ENCODE measurements at places on chromosomes 1 and 21.

DNA sequence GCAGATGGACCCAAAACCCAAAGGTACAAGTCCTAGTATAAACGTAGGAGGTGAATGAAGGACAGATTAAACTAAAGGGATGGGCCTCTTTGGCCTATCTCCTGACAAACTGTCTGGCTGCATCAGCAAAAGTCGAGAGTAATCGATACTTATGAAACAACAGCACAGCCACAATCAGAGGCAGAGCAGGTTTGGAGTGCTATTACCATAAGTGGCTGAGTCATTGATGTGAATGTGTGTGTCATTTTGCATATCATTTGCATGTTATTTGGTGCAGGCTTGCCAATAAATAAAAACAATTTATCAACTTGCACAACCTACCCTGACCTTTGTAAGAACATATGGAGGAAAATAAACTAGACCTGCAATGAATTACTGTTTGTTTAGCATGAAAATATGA is 283.1 kb downstream of the NUF2 start:
- no peak for DNase-seq

- DNase-seq, result no peak
Observed at GRCh38 chr1:206505702-206506355, 1.5 kb upstream of the RASSF5 start.

DNA sequence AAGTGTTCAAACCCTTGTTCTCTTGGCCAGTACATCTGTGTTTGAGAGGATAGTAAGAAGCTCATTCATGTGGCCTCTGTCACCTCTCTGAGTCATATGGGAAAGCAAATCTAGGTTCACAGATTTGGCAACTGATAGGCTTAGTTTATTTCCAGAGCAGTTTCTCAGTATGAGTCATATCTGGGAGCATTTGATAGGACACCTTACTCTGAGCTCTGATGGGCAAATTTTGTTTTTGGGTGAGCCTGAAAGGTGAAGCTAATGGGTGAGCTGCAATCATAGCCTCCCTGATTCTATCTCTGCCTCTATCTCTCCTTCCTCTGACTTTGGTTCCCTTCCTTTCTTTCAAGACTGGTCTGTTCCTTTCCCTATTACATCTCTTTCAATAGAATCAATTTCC is 134.4 kb downstream of the S1PR1 start:
- DNase-seq, result no peak

- no peak for DNase-seq
Observed at GRCh38 chr1:151807766-151808165, 2.5 kb upstream of the LINGO4 start.

- no peak for DNase-seq
Observed at GRCh38 chr1:69846267-69846666, 278.5 kb downstream of the LRRC7 start.

- no peak for DNase-seq
Observed at GRCh38 chr1:235045921-235046601, 82.6 kb downstream of the TOMM20 start.

DNA sequence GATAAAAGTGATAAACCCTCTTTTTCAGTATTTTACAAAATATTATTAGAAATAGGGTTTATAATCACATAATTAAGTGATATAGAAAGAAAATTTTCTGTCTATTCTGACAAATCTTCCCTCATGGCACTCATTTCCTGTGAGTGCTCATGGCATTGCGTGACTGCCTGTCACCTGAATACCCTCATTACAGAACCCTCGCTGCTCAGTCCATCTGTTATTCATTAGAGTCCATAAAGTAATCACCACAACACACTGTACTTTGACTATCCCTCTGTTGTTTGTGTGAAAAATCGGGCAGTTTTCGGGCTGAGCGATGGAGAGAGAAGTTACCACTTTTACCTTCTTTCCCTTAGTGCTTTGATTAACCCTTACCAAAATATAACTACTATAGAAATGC is 100.4 kb upstream of the BRINP3 start:
- DNase-seq, result no peak

- no peak for DNase-seq
Observed at GRCh38 chr1:226209307-226210059, 14.0 kb upstream of the MIXL1 start.

DNA sequence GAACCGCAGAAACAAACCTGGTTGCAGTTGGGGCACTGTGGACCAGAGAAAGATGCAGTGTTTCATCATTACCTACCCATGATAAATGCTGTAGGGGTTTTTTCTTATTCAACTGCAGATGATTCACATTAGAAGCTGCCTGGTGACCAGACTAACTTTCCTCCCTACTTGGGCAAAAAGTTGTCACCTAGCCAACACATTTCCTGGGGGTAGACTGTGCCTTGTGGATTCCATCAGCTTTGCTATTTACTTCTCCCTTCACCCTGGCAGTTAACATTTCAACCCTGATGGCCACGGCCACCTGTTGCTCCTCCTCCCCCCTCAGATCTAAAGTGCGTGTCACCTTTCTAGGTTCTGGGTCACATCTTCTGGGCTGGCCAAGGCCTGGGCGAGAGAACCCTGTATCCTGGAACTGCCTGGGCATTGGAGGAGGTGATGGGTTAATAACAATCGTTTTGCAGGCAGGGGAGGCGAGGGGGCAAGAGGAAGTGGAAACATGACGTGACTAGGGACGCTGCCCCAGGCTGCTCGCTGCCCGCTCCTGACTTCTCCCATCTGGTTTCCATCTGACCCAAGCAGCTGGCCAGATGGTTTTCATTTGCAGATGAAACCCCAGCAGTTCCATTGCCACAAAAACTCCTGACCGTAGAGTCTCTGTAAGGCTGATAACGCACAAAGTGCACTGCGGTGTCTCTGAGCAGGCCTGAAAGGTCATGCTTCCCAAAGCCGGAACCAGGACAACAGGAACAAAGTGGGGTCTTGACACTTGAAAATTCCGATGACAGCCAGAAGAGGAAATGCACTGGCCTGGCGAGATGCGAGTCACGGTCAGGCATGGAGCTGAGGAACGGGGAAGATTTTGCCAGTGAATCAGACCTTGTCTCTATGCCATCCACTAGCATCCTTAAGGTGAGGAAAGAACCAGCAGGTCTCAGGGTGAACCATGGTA is 36.6 kb downstream of the CAPZB start:
- DNase-seq, result no peak

GRCh38 chr1:154342836-154343472 is 17.6 kb downstream of the ATP8B2 start:
- peak; percentile 54 for DNase-seq

GRCh38 chr21:46550116-46550941 is 54.6 kb downstream of the S100B start:
- DNase-seq, result no peak

DNA sequence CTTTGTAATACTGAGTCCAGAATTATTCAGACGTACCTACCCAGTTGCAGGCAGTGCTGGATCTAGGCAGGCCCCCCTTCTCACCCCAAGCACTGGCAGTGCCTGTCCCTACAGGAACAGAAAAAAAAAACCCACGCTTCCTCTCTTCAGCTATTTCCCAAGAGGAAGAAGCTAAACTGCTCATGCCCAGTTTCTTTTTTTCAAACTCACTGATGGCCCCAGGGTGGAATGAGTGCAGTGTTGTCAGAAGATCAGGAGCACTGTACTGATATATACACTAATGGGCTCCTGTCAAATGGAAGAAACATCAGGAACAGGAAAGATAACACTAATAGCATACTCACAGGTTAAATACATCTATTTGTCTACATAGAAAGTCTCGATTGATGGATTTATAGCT is 28.2 kb upstream of the DOCK7 start:
- DNase-seq, result no peak

DNA sequence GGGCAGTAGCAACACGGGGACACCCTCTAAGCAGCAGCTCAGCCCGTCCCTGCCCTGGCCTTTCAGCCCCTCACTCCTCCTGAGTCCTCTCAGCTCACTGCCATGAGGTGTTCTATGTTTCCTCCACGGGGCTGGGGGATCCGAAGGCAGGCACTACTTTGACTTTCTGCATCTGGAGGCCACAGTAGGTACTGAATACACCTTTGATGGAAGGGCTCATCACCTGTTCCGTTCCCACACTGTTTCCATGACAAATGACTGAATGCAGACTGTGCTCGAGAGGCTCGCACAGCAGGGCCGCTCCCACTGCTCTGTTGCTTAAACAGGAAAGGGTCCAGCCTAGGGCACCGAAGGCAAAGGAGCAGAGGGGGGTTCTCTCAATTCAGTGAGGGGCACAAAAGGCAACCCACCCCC is 77.6 kb upstream of the DNAH14 start:
- no peak for DNase-seq

DNA sequence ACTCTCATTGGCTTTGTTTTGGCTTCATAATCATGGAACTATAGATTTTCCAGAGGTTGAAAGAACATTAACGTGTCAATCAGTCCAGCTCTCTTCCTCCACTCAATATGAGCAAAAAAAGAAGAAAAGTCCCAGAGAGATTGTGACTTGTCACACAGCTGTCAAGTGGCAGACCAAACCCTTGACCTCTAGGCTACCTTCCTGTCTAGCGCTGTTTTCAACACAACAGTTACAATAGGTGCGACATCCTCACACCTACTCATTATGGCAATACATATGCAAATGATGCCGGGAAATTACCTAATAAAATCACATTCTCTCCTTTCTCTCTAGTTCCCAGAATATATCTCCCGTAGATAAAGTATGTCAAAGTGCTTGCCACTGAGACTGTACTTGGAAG is 1.1 kb downstream of the WARS2 start:
- DNase-seq, result peak; percentile 24

DNA sequence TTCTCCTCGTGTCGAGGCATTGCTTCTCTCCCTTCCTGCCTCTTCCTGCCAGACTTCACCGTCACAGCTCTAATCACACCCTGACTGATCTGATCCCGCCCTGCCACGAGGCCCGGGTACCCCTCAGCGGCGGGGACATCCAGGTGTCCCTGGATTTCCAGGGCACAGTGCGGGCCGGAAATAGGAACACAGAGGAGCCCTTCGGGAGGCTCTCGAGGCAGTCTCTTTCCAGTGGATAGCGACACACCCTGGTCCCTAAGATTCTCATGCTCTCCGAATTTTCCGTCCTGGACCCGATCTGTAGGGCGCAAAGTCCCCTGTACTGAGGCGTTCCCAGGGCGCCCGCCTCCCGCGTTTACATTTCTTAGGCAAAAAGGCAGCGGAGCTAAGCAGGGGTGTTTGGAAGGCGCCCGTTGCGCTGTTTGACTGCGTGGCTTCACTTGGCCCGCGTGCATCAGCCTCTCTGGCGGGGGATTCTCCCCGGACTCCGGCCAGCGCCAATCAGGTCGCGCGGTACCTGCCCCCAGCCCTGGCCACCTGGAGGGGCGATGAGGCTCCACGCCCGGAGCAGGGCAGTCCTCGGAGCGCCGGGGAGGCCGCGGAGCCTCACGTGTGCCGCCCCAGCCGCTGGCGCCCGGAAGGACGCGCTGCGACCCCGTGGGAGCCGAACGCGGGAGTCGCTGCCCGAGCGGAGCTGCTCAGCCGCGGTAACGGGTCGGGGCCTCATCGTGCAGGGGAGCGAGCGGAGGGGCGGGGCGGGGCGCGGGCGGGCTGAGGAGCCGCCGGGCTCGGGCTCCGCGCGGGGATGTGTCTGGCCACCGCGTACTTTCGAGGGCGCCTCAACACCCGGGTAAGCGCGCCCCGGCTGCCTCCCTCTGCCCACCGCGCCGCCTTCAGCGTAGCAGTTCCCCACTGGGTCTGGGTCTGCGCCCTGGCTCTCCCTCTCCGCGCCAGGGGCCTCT is at the start of gene FAM163A:
Gene FAM163A (plus strand): TSS at position 575 of the 962 bp plus-strand sequence. CDS start 69,807 bp downstream, outside the sequence.
- DNase-seq, result no peak

GRCh38 chr1:167777269-167777650 is 55.5 kb downstream of the MPZL1 start:
- DNase-seq, result no peak

DNA sequence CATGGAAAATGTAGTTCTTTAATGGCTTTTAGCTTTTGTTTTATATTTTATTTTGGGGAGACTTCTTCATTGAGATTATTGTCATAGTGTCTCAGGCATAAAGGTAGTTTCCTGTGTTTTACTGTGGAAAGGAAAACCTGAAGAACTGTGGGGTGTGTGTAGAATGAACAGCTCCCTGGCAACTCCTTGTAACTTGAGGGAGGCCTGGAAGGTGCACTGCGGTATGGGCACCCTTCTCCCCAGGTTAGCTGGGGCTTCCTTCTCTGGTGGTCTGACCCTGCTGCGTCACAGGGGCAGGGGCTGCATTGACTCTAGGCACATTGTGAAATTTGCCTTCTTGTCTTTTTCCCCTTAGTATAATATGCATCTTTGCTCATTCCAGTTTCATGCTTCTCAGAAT is 1.7 kb downstream of the ATP1B1 start:
- no peak for DNase-seq

DNA sequence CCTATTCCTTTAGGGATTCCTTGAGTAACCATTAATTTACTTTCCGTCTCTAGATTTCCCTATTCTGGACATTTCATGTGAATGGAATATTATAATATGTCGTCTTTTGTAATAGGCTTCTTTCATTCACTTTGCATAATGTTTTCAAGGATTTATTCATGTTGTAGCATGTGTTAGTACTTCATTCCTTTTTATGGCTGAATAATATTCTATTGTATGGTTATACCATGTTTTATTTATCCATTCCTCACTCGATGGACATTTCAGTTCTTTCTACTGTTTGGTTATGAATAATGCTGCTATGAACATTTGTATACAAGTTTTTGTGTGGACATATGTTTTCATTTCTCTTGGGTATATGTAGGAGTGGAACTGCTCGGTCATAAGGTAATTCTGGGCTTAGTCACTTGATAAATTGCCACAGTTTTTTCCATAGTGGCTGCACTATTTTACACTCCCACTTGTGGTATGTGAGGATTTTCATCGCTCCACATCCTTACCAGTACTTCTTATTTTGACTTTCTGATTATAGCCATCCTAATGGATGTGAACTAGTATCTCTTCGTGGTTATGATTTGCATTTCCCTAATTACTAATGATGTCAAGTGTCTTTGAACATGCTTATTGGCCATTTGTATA is 17.7 kb downstream of the PPP2R5A start:
- no peak for DNase-seq

- no peak for DNase-seq
Observed at GRCh38 chr1:244710474-244711062, 57.6 kb downstream of the DESI2 start.

DNA sequence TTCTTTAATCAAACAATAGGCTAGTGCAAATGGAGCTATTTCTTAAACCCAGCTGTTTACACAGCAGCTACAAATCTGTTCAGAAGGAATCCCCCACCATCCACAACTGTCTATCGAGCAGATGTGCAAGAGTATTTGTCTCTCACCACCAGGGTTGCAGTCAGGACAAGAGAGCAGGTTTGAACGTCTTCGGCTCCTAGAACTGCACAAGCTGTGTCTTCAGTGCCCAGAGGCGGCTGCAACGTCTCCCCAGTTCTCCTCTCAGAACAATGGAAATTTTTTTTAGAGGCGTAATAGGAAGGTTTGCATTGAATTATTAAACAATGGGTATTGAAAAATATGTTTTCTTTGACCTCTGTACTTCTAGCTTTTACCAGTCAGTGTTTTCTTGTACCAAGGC is 7.3 kb downstream of the OVAAL start:
- no peak for DNase-seq

DNA sequence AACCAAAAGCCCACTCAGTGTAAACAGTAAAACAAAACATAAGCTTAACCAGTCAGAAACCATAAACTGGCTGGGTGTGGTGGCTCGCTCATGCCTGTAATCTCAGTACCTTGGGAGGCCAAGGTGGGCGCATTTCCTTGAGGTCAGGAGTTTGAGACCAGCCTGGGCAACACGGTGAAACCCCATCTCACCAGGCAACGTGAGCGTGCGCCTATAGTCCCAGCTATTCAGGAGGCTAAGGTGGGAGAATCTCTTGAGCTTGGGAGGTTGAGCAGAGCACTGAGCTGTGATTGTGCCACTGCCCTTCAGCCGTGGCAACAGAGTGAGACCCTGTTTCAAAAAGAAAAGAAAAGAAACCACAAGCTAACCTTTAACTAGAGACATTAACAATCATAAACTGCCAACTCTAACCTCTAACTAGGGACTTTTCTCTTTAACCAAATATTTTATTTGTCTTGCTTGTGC is 13.1 kb upstream of the PRRC2C start:
- no peak for DNase-seq

All from stimulated activated CD8-positive, alpha-beta memory T cell treated with anti-CD3 and anti-CD28 coated beads, Interleukin-15, amount 100 ng/mL, for 4 hours (primary cell).